GM04503 (cell line): ENCODE measurements at places on chromosomes 5 and 9.

- DNase-seq, result no peak
These were observed 137.7 kb downstream of the HSD17B3 start for GRCh38 chr9:96164268-96164683.

DNA sequence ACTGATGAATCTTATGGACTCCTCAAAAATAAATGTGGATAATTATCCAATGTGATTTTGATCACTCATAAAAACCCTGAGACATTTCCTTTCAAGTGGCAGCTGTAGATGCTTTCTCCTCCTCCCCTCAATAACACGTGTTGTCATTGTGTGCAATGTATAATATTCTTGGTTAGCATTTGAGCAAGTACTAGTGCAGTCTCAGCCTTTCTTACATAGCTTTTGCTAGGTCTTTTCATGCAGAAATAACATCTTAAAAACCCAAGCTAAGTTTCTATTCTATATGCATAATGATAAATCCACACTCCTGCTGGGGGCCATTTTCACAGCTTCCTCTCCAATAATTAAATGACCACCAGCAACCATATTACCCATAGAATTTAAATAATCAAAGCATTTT lies 1835.2 kb upstream of the NUDT12 start:
- DNase-seq, result no peak

DNA sequence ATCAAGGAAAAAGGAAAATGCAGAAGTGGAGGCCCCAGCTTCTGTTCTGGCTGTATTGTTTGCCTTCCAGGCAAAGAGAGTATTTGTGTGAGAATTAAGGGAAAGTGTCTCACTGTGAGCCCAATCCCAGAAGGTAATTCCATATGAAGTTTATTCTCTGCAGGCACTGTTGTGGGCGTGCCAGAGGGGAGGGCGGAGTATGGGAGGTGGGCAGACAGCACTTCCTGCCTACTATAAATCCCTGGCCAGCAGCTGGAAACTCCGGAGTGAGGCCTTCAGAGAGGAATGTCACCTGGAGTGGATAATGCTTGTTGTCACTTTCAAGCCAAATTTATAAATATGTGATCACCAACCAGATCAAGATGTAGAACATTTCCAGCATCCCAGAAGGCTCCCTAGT lies 209.5 kb downstream of the ARHGAP26 start:
- DNase-seq, result no peak

- DNase-seq, result no peak
These were observed 251.6 kb downstream of the GRIA1 start for GRCh38 chr5:153742060-153742459.

DNA sequence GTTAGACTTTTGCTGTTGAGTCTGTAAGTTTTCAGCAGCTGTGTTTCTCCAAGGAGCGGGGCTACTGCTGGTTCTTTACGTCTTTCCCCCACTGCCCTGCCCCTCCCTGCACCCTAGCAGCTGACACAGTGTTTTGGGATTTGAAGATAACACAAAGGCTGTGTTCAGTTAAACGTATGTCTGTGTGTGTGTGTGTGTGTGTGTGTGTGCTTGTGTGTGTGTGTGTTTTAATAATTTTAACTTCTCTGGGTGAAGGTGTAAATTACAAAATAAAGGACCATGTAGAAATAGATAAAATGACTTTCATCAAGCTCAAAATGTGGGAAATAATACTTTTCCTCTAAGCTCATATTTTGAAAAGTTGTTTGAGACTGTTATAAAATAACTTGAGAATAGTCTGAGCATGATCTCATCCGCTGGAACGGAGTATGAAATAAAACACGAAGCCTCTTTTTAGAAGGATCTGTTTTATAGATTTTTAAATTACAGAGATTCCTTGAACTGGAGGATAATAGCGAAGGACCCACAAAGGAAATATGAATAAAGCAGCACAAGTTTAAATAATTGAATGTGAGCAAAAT lies 10.9 kb downstream of the ABL1 start:
- DNase-seq, result no peak

GRCh38 chr9:98745470-98745869 lies 36.7 kb upstream of the GABBR2 start:
- no peak for DNase-seq

DNA sequence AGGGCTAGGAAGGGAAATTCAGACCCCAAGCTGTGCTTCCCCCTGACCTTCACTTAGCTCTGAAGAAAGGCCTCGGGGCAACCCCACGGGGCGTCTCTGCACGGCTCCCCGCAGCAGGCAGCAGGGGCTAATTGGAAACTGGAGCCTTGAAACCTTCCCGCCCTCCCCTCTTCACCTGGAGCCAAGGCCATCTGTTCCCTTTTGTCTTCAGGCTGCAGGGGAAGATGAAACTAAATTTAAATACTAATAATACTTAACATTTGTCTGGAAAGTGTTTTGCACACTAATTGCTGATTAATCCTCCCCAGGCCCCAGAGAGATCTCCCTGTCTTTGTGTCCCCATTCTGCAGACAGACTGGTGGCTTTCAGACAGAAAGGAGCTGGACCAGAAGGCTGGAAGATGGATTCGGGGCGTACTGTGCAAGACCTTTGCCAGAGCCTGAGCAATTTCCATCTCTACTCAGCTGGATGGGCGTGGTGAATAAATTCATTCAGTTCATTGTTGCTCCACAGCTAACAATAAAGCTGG lies 34.1 kb upstream of the CPLX2 start:
- DNase-seq, result no peak

GRCh38 chr5:20575571-20575970 lies 587.6 kb upstream of the CDH18 start:
- DNase-seq, result no peak
